ENCODE measurements at places on chromosomes 2 and 18.

GRCh38 chr2:136487421-136487820, 277.9 kb upstream of the THSD7B start:
- no peak for DNase-seq

GRCh38 chr2:126863336-126864015, 35.2 kb upstream of the TEX51 start:
- DNase-seq: no peak

DNA sequence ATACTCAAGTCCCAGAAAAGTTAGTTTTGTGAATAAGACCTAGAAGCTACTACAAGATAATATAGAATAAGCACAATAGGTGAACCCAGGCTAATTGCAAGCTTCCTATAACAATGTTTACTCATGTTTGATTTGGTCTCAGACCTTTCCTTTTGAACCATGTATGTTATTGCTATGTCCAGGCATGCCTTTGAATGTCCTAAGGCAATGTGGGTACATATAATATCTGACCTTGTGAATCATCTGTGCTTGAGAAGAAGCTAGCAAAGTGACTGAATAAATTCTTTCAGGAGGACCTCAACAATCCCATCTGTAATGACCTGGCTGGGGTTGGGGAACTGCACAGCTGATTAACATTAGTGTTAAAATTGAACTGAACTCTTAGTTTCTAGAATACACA, 1285.9 kb upstream of the CELF4 start:
- DNase-seq: no peak

DNA sequence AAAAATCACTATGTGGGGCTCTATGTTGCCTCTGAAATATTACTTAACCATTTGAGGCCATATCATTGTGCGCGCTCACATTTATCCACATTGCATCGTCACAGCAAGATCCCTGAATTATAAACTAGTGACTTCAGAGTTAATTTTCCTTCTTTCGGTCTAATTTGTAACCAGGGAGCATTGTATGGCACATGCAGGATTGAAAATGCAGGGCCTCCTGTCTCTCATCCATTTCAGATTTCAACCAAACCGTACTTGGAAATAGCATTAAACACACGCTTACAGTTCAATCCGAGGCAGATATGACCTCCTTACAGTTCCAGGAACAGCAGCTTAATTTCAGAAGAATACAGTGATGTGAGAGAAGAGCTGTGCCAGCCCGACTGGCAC, 532 bp downstream of the MYOM1 start:
- no peak for DNase-seq
